Suppressor macrophage treated with lipopolysaccharide for 4 hours (primary cell): ENCODE measurements at places on chromosomes 11 and 22.

DNA sequence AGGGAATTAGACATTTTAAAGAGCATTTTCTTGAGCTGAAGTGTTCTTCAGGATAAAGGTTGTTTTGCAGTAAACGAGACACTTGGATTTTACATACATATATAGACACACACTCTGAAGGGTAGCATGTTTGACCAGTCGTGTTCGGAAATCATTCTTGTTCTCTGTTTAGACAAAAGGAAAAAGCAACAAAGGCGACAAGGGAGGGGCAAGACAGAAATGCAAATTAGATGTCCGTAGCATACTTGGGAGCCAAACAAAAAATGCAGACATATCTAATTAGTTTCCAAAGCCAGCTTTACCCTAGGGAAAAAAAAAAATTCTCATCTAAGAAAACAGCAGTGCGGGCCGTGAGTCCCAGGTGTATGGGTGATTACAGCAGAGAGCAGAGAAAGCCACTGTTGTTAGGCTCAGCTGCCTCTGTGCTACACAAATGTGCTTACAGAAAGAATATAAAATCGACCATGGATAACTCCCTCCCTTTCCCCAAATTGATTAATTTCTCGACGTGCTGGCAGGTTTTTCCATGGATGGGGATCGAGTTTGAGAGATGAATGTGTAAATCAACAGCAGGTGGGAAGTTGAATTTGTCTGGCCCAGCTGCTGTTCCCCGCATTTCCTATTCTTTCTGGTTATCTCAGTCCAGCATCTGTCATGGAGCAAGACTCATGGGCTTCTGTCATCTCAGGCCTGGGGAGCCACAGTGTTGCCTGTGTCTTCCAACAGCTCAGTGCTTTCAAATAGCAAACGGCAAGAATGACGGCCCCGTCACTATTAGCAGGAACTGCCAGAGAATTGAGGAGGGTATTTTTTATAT lies 176.5 kb upstream of the TTC12 start:
- no peak for DNase-seq

- DNase-seq = no peak
These were observed 6.0 kb upstream of the SLC7A4 start for GRCh38 chr22:21038405-21038804.

DNA sequence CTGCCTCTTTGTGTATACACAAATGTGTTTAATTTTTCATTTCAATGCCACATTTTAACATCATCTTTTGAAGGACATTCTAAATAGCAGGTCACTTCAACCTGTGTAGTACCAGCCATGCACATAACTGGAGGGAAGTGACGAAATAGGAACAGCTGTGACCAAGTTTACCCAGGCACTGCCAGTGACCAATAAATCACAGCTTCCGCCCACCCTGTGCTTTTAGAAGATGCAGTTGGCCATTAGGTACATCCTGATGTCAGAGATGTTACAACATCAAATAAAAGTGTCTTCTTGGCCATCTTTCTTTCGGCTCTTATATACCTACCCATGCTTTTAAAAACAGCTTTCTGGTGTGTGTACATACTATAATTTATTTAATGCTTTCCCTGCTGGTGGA lies 7.8 kb downstream of the LDLRAD3 start:
- no peak for DNase-seq

GRCh38 chr11:88196393-88196792 lies 21.1 kb upstream of the RAB38 start:
- DNase-seq = no peak

- peak; percentile 18 for DNase-seq
These were observed 29.6 kb downstream of the RTN4R start for GRCh38 chr22:20238536-20238900.

GRCh38 chr11:33692541-33692940 lies 8.1 kb downstream of the C11orf91 start:
- no peak for DNase-seq

- peak; percentile 48 for DNase-seq
These were observed 5.7 kb downstream of the DIXDC1 start for GRCh38 chr11:111942829-111943228.

GRCh38 chr11:17273668-17274282 lies 2.8 kb upstream of the NUCB2 start:
- DNase-seq = no peak

DNA sequence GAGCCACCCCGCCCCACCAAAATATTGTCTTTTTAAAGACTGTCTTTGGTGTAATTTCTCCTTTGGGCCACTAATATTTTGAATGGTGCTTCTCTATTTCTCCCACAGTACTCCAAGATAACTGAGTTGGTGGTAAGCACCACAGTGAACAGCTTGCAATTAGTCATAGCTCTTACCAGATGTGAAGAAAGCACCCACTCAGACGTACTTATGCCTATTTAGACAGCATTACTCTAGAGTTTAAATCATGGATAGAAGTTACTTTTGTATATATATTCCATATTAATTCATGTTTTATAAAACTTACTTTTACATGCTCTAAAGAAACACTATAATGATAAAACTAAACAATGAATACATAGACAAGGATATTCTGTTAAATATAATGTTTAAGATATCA lies 12.7 kb downstream of the ANO3 start:
- no peak for DNase-seq

DNA sequence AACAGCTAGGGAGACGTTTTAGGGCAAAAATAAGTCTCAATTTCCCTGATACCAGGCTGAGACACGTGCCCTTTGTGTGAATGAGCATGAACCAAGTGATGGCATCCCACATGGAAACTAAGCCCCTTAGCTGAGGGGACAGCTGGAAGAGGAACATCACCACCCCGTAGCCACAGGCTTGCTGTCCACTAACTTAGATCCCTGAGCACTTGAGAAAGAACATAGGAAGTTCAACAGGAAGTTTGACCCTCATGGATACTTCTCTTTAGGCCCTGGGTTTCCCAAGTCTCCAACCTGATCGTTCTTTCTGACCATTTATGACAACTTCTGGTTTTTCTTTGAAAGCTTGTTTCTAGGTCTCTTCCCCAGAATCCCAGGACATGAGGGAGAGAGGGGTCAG lies 11.6 kb upstream of the CKAP5 start:
- peak; percentile 46 for DNase-seq

- no peak for DNase-seq
These were observed 99.0 kb upstream of the HSD17B12 start for GRCh38 chr11:43581370-43582023.

GRCh38 chr11:75505916-75506692 lies 19.6 kb downstream of the GDPD5 start:
- no peak for DNase-seq

- DNase-seq = no peak
These were observed 59.8 kb downstream of the CEP57 start for GRCh38 chr11:95850137-95850536.

- peak; percentile 16 for DNase-seq
These were observed 36.5 kb downstream of the TENM4 start for GRCh38 chr11:79404325-79404724.

DNA sequence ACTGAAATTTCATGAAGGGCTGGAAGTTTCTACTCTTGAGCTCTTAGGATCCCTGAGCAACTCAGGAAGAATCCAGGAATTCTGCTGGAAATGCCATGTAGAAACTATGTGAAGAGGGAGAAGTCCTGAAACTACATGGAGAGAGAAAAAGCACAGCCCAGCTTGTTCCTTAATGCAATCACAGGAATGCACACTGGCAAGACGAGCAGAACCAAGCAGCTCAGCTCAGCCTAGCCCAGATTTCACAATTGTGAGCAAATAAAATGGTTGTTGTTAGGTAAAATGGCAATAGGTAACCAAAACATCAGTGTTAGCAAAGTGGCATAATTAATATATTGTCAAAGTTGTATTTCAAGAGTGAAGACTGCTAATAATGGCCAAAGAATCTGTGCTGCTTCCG lies 28.1 kb downstream of the ZNF214 start:
- no peak for DNase-seq

DNA sequence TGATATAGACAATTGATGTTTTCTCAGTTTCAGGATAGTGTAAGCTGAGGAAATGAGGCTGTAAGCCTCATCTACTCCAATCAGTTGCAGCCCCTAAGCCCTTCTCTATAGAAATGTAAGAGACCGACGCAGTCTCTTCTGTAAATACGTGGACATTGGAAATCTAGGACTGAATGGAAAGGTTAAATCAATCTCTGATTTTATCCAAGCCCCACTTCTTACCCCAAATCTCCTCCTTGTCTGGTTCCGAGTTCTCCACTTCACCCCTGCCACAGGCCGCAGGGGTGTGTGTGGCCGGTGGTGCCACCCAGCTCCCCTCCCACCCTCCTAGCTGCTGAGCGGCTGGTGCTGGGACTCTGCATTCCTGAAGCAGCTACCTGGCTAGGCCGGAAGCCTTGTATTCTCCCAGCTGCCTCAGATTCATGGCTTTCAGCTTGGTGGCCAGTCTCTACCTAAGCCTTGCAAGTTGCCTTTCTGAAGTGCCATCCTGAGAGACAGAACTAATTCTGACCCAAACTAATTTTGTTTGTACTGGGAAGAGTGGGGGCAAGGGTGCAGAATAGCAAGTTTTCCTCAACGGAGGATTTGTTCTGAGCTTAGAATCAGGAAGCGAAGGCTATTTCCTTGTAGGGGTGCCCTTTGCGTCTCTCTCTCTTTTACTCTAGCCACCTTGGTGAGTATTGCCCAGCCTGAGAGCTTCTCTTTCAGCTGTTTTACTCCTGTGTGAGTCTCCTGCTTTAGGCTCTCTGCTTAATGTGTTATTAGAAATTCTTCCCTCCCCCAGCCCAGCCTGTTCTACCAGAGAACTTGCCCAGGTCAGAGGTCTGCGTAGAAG lies 749 bp downstream of the VWA5A start:
- DNase-seq = peak; percentile 18

DNA sequence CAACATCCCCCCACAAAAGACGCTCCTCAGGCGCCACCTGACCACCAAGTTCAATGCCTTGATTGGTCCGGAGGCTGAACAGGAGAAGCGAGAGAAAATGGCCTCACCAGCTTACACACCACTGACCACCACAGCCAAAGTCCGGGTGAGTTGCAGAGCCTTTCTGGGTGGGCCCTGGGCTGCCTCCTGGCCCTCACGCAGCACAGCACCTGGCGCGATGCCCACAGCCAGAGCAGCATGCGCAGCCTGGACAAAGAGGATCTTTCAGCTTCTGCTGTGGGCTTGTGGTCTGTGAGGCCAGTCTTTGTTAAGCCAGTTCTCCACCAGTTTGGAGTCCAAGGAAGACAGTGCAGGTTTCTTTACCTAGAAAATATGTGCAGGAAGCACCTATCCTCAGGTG lies 21.6 kb downstream of the CYB5R2 start:
- no peak for DNase-seq

- no peak for DNase-seq
These were observed 72.9 kb downstream of the DKK3 start for GRCh38 chr11:11935536-11935935.

- no peak for DNase-seq
These were observed 8.0 kb downstream of the NAGA start for GRCh38 chr22:42062506-42063170.

DNA sequence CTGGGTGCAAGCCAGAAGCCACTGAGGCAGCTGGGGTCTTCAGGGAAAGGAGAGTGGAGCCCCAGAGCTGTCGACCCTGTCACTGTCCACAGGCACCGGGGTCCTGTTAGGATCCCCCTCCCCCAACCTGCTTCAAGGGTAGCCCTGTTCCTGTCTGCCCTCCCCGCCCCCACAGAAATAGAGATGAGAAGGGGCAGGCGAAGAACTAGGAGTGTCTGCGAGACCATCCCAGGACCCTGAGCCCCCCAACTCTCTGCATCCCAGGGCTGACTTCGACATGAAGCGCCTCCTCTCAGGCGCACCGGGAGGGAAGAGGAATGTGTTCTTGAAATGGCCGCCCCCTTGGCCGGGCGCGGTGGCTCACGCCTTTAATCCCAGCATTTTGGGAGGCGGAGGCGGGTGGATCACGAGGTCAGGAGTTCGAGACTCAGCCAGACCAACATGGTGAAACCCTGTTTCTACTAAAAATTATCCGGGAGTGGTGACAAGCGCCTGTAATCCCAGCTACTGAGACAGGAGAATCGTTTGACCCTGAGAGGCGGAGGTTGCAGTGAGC lies 607 bp upstream of the ZNF70 start:
- no peak for DNase-seq
